ENCODE measurements at places on chromosomes 5 and 9.

DNA sequence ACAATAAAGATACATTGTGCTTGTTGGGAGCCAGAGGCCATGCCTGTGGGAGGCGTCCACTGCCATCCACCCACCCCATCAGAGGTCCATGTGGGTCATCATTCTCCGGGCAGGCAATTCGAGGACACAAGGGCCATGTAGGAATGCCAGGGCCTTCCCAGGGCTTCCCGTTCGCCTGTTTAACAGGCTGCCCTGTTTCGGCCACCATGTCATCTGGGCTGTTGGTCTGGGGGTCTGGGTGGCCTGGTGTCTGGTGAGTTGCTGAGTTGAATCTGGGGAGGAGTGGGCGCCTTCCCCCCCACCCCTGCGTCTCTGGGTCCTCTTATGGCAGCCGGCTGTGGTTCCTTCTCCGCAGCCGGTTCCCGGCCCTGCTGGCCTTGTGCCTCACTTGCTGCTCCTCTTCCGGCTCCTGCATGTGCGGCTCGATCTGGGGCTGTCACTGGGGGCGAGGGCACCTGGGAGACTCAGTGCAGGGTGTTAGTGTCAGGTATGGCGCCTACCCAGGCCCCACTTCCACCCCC, 117.4 kb downstream of the WNK2 start:
- DNase-seq: no peak

DNA sequence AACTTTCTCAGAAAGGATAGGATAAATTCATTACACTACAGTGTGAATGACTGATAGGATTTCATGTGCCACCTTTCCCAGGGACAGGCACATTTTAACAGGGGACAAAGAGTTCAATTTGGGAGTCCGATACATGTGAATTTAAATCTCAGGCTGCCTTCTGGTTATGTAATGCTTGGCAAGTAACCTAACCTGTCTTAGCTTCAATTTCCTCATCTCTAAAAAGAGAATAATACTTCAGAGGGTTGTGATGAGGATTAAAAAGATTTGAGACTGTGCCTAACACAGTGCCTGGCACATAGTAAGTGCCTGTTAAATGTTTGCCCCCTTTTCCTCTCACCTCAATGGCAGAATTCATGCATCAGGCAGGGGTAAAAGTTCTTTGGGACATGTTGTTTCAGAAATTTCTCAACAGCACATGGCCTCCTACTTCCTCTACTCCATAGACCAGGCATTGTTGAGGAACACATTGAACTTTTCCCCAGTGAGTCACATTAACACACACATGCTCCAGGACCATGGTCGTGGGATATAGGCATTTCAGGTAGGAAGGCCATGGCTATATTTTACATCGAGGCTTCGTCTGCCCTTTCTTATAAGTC, 94.6 kb upstream of the EGFLAM start:
- no peak for DNase-seq

- DNase-seq: peak; percentile 34
These were observed 44.5 kb upstream of the NR5A1 start for GRCh38 chr9:124551472-124552272.

DNA sequence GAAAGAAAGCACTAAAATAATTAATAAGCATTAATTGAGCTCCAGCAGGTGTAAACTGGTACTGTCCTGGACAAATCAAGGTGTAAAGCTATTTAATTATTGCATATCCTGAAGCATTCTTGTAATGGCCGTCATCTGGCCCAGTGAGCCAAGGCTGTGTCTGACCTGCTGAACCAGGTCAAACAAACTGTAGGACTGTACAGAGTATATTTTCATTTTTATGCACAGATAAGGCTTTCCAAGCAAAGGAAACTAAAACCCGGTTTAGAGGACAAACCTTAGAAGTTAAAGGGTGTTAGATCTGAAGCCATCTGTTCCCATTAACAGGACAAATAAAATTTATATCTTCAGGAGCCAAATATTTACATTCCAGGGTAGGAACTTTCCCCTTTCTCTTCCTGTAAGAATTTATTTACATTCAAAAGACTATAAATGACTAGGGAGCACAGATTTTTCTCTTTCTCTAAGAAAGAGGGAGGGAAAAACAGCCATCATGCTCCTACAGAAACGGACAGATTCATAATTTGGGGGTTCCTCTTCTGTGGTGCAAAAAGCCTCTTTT, 69.8 kb downstream of the ESM1 start:
- no peak for DNase-seq

DNA sequence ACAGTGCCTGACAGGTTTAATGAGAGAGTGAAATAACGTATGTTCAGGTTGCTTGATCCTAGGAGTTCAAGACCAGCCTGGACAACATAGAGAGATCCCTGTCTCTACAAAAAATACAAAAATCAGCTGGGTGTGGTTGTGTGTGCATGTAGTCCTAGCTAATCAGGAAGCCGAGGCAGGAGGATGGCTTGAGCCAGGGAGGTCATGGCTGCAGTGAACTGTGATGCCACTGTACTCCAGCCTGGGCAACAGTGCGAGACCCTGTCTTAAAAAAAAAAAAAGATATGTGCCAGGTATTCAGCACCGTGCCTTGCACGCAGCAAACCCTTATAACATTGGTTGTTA, 38.8 kb upstream of the SPRY4 start:
- no peak for DNase-seq

- no peak for DNase-seq
These were observed 9.1 kb downstream of the ANP32B start for GRCh38 chr9:97992219-97992618.

- DNase-seq: no peak
These were observed 2.6 kb downstream of the STRBP start for GRCh38 chr9:123265833-123266232.

DNA sequence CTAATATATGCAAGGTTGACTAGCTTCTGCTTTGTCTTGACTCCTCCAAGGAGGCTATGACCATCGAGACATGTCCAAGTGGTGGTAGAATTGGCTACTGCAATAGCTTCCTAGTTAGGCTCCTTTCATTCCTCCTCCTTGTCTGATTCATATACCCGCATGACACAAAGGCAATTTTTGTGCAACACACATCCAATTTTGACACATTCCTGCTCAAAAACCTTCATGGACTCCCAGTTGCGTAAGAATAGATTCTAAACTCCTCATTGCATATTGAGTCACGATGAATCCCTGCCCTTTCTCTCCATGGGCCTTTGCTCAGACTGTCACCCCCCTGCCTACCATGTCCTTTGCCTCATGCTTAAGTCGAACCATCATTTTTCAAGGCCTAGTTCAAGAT, 344.5 kb downstream of the ACTL7B start:
- DNase-seq: no peak

DNA sequence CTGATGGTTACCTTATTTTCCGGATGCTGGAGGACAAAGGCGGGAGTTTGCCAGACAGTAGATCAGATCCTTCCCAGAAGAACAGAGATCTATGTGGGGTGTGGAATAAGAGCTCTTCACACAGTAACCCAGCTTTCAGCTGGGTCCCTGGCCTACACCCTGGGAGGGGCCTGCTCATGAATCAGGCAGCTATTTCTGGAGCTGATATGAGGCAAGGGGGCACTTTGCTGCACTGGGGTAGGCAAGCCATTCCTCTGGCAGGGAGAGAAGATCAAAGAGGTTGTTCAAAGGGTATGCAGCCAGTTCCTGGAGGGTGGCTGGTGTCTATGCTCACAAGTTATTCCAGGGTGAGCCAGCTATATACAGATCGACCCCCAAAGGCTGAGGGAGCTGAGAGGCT, 48.6 kb downstream of the CYSTM1 start:
- no peak for DNase-seq

DNA sequence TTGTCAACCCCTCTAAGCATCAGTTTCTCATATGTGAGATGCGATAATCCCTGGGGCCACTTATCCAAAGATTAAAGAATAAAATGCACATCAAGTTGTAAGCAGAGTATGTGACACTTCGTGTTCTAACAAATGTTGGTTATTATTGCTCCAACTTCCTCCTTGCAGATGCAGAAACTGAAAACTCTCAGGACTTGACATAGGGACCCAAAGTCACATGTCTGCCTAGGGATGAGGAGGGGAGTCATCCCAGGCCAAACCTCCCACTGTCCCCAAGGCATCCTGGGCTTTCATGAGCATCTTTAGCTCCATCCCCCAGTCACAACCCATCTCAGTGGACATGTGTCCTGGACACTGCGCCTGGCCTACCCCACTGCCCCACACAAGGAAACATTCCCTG, 27.5 kb upstream of the SYK start:
- no peak for DNase-seq

- no peak for DNase-seq
These were observed 7.7 kb upstream of the SEMA5A start for GRCh38 chr5:9553561-9553960.

- DNase-seq: no peak
These were observed 10.8 kb downstream of the UBLCP1 start for GRCh38 chr5:159273923-159274322.

DNA sequence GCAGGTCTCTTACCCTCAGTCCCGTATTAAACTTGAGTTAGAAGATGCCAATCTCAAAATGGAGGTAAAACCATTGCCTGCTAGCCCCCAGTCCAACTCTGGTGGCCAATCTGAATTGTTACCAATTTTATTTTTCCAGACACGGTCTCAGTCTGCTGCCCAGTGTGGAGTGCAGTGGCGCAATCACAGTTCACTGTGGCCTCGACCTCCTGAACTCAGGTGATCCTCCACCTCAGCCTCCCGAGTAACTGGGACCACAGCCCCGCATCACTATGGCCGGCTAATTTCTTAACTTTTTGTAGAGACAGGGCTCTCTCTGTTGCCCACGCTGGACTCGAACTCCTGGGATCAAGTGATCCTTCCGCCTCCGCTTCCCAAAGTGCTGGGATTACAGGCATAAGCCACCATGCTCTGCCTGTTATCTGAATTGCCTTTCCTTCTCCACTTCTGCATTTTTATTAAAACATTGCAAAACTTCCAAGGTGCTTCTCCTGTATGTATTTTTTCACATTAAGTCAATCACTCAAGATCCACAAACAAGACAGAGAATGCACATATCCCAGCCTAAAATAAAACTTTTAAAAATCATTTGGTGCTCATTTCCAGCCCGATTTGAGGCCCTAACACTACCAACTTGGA, 2.3 kb downstream of the FANCC start:
- DNase-seq: no peak

DNA sequence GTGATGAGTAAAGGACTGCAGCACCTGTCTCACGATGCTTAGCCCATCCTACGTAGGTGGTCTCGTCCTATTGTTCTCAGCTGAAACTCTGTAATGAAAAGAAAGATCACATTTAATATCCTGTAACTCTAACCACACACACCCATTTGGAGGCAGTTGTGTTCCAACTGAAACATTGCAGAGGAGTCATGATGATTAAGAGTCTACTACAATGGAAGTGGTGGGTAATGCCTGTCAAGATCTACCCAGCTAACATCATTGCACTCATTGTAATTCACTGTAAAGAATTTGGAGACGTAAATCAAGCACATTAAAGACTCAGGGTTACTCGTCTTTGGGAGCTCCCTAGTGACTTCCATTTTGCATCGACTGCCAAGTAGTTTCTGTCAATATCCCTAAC, 106.0 kb upstream of the PTPN3 start:
- no peak for DNase-seq

DNA sequence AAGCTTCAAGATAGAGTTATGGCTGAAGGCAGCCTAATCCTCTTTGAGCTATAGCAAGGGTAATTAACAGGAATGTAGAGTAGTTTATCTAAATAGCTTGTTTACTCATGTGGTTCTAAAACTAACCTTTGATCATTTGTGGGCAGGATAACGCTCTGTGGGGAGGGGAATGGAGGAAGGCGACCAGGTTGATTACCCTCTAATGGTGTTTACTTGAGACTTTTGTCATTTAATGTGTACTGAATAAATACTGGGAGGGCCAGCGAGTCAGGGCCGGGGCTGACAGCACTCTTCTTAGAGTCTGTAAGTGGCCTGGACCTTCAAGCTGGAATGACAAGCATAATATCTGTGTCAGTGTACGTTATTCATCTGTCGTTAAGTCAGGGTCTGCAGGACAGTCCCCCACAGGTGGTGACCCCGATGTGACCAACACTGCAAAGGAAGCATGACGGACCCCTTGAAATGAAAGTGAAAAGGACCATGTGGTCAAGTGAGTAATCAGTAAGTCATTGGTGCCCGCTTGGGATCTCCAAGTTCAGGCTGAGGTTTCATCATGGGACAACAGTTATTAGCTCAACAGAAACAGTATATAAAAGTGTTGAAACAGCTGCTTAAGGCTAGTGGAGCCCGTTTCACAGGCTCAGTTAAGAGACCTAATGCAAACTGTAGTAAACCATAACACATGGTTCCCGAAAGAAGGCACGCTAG, 162.6 kb downstream of the CPLANE1 start:
- no peak for DNase-seq

- no peak for DNase-seq
These were observed 28.1 kb downstream of the FRMPD1 start for GRCh38 chr9:37678789-37679273.

GRCh38 chr5:55994495-55994997, at the start of gene IL6ST:
Gene IL6ST, minus strand, starts transcription at chr5:55994963. Its CDS starts 18,685 bp downstream, at chr5:55976278.
- DNase-seq: peak; percentile 50

GRCh38 chr5:134084570-134084969, 29.9 kb upstream of the TCF7 start:
- no peak for DNase-seq

GRCh38 chr9:127950513-127951289, 13.0 kb upstream of the DPM2 start:
- DNase-seq: no peak

GRCh38 chr5:151213803-151214613, 9.9 kb downstream of the CCDC69 start:
- no peak for DNase-seq

DNA sequence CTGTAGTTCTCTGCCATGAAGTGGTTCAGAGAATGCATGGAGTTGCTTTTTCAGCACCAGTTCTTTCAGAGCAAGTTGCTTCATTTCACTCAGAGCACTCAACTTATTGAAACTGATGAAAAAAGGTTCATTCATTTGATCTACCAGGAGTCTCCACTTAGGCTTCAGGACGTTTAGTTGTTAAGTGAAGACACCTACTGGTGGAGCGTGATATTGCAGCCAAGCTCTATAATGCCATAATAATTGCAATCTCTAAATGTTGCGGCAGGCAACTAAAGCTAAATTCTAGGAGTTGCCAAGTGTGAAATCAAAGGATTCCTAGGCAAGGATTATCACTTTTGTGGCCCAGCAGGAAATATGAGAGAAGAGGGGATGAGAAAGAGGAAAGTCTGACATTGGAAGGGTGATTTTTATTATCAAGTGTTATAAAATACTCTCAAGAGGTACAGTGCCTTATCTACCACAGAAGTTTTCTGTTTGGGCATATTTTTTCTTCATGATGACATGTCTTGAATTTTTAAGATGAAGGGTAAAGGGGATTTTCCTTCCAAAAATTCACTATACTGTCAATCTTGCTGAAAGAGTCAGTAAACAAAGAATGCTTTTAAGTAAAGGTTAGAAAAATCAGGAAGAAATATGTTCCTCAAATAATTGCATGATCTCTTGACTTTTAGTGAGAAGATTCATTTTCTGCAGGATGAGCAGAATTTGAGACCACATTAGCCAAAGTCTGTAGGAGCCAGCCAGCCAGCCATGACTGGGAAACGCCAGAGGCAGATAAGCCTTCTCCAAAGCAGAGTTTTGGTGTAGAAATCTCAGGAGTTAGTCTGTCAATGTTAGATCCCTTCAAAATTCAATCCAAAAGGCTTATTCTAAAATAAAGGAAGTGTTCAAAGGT, 83.4 kb downstream of the SH3PXD2B start:
- DNase-seq: no peak

GRCh38 chr5:122494109-122494508, 182.1 kb downstream of the SNCAIP start:
- DNase-seq: no peak

Data from renal cortex interstitium (tissue), 15 donors.